ENCODE measurements at places on chromosomes 2 and 18.

DNA sequence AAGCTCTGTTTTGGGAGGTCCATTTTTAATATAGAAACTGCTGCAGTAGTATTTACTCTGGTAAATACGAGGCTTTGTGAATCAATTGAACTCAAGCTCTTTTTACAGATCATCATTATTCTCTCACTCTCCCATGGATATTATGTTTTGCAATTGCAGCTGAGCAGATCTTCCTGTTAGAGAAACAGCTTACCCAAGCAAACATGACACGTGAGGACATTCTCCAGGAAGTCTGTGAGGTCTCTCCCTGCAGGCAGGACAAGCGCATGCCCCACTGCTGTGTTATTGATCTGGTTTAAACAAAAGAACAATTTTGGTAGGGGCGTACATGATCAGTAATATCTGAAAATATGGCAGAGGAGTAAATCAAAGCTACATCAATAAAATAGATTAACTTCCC is 72.1 kb downstream of the COL6A3 start:
- DNase-seq, result no peak

DNA sequence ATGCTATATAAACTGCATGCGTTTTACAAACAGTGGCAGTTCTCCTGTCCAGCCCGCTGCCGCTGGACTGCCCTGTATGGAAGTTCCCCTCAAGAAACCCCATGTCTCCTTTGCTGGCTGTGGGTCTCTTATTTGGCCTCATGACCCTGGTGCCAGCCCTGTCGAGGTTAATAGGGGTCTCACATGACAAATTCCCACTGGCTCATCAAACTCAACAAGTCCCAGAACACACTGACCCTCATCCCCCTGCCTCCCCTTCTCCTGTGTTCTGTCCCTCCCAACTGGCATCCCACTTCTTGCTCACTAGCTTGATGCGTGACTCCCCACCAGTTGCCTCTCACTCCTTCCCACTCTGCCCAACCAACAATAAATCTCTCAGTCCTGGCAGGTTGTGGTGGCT is 137.6 kb upstream of the HS6ST1 start:
- no peak for DNase-seq

GRCh38 chr18:59690186-59690982 is 6.8 kb downstream of the CCBE1 start:
- peak; percentile 22 for DNase-seq

DNA sequence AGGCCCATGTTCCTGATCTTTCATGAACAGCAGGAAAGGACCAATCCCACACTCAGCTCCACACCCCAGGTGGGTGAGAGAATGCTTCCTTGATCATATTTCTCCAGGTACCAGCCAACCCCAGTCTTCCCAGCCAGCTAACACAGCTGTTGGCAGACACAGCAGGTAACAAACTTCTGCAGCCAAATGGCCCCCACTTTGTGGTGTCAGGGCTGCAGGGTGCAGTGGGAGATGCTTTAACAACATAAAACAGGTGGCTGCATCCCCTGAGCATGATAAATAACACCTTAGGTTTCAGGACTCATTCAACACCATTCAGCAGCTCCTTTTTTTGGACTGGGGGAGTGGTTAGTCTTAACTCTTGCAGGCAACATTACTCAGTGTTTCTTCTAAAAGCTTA is 76.7 kb upstream of the ACAA2 start:
- no peak for DNase-seq

- DNase-seq, result peak; percentile 92
These were observed 99.1 kb downstream of the SH3BP4 start for GRCh38 chr2:235050980-235051351.

DNA sequence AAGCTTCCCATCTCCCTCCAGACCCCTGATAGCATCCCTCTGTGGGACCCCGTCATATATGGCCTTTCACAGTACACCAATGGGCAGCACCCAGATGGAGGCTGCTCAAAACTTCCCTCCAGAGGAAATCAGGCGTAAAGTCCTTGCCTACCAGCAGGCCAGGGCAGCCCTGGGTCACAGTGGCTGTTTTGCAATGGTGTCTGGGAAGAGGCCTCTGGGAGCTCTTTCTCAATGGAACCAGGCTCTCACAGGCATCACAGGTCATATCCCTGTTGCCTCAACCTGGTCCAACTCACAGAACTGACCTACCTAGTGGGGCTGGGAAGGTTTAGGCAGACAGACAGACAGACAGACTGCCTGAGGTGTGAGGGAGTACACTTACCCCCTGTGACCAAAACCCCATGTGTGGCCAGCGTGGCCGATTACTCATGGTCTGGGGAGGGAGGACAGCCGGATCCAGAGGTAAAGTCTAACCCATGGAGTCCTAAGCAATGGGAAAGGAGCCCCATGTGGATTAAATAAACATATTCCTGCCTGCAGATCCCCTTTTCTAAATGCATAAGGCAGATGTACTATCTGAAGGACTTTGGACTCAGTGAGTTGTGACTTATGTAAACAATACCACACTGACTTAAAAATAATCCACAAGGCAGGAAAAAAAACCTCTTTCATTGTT is 58.2 kb downstream of the BCL2L11 start:
- DNase-seq, result no peak

DNA sequence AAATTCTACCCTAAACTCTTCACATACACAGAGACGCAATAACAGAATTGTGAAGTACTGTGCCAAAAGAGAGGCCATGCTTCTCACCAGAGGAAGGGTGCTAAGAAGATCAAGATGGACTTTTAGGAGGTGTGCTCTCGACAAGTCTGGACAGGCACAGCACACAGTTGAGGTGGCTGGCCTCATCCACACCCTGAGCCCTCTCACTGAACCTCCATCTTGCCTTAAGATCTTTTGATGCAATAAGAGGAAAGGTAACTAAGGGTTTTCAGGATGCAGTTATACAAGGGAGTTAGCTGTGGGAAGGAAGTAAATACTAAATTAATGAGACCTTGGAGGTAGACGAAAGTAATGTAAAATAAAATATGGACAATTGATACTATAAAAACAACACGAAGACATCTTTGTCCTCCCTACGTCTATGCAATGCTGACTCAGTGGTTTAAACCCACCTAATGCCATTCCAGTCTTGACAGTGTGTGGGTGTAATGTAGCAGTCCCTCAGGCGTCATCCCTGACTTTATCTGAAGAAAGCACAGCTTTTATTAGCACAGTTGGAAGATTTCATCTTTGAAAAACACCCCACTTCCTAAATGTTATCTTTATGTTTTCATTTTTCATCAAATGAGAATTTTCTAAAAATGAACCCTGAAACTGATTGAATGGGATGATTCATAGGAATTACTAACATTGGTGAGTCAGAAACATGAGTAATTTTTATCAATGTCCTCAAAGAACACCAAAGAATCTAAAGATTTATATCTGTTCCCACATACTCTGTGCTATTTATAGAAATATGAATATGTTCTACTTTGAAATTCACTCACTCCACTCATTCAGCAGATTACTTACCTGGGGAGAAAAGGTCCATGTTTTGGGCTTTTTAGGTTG is 34.0 kb upstream of the MALL start:
- no peak for DNase-seq

DNA sequence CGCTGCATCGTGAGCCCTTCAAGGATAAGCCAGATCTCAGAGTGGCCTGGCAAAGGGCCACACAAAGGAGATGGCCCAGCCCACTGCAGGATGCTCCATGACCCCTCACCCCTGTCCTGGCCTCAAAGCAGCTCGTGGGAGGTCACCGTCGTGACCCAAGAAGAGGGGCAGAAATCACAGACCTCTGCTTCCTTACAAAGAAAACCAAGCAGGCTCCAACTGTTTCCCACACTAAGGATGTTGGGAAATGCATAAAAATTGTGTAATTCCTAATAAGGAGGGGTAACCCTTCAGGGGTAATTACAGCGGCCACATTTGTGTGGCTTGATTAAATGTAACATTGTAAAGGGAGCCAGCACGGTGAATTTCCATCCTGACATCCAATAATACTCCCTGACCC is 102.3 kb downstream of the BOD1L2 start:
- no peak for DNase-seq

DNA sequence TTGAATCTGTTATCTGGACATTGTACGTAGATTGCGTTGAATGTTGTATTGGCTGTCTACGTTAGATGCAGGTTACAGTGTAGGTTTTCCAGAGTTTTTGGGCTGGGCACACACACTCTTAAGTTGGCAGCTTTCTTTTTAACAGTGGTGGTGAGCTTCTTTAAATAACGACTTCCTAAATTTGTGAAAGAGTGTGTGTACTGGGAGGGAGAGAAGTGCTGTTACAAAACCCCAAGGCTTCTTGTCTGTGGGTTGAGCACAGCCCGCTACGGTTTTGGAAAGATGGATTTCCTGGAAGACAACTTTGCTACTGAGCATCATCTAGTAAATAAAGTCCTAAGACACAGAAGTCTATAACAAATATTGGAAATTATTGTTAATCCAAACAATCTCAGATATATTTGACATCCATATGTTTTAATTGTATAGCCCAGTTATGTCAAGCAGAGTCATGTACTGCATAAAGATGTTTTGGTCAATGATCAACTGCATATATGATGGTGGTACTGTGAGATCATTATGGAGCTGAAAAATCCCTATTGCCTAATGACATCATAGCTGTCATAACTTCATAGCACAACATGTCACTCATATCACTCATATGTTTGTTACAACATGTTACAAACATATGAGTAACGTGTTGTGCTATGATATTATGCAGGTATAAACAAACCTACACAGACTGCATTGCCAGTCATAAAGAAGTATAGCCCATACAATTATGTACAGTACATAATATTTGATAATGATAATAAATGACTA is 7.9 kb upstream of the THUMPD2 start:
- no peak for DNase-seq

GRCh38 chr2:38164881-38165280 is 88.9 kb upstream of the CYP1B1 start:
- no peak for DNase-seq

GRCh38 chr2:64367444-64368232 is 86.3 kb upstream of the LGALSL start:
- no peak for DNase-seq

- no peak for DNase-seq
These were observed 782.3 kb downstream of the ERBB4 start for GRCh38 chr2:211756266-211756665.

DNA sequence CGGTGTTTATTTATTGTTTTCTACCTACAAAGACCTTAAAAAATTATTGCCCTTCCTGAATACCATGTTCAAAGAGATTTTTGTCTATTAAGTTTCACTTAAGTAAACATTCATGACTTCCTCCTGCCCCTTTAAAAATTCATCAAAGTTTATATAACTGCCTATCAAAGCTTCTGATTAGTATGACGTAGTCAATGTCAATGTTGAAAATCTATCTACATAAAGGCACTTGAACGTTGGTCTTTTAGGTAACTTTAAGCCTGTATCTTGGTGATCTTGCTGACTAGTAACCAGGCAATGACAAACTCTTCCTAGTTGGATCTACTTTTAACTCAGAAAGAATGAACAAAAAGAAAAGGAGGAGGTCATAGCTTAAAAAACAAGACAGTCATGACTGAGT is 97.2 kb downstream of the MAIP1 start:
- DNase-seq, result no peak

- DNase-seq, result no peak
These were observed 51.3 kb upstream of the ZNF397 start for GRCh38 chr18:35189510-35189909.

DNA sequence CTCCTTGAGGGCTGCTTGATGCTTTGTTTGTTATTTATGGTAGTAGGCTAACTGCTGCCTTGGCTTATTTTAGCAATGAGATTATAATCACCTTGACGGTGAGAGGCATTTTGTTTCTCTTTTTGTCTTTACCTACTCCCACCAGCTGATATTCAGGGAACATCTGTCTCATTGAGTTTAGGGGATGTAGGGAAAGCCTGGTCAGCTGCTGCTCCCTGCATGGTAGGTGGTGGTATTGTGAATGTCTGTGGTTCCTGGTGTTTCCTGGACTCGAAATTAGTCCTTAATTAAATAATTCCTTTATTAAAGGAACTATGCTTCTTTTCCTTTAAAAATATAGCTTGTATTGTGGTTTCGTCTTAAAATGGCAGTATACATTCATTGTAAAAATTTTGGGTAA is 77.8 kb downstream of the ADAM23 start:
- DNase-seq, result no peak

GRCh38 chr2:16999347-17000183 is 333.9 kb upstream of the CYRIA start:
- no peak for DNase-seq

DNA sequence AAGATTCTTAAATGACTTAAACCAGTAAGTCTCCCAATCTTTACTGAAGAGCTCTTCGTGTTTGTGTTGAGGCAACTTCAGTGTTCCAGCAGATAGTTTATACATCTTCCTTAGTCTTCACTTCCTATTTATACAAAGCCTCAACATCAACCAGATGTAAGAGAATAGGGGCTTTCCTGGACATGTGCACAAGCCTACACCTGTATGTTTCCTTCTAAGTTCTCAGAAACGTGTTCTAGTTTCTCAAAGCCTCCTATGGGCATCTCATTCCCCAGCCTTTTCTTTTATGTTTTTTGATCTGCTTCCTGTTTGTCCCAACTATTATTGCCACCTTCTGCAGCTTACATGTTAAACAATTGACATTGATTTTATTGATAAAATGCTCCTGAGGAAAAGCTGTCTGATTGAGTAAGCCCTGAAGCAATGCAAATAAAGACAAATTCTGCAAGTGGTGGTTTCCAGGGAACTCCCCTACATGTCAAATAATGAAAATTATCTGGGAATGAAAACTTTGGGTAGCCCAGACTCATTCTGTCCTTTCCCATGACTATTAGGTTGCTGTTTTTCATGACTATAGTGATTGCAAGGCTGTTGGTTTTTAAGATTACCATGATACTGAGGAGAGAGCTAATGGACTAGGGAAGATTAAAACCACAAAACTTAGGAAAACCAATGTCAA is 663.3 kb upstream of the ACVR2A start:
- no peak for DNase-seq

DNA sequence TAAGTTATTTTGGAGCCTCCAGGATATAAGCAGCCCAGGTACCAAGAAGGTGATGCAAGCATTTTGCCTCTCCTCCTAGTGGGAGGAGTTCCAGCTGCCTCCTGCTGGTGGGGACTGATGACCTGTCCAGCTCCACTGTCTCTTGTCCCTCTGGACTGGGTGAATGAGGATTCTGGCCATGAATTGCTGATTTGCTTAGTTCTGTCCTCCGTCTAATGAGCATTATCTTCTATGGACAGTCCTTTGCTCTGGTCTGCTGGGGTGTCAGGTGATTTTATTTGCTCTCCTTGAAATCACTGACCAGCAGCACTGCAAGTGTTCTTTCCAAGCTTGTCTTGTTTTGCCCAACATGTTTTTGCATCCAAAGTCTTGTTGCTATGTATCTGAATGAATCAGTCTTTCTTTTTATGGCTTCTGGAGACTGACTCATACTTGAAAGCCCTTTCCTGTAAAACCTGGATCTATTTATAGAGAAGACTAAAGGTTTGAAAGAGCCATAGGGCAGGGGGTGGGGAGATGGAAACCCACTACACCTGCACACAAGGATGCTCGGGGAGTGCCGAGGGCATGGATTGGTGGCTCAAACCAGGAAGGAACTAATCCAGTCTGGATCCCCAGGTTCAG is 40.5 kb upstream of the EFHD1 start:
- no peak for DNase-seq

GRCh38 chr2:156867201-156867600 is 390.3 kb upstream of the GALNT5 start:
- DNase-seq, result no peak

GRCh38 chr2:62382757-62383156 is 123.2 kb downstream of the TMEM17 start:
- DNase-seq, result no peak
